ENCODE measurements at places on chromosomes 13 and 19.
A peak's percentile ranks its signal among the peaks of the same experiment; 100 is the strongest.

- DNase-seq: peak; percentile 7
Measured at GRCh38 chr19:52188822-52189734, 774 bp upstream of the PPP2R1A start.

GRCh38 chr19:3670796-3671679, 29.2 kb downstream of the PIP5K1C start:
- no peak for DNase-seq

GRCh38 chr19:15212711-15213110, 11.9 kb upstream of the NOTCH3 start:
- DNase-seq: no peak

DNA sequence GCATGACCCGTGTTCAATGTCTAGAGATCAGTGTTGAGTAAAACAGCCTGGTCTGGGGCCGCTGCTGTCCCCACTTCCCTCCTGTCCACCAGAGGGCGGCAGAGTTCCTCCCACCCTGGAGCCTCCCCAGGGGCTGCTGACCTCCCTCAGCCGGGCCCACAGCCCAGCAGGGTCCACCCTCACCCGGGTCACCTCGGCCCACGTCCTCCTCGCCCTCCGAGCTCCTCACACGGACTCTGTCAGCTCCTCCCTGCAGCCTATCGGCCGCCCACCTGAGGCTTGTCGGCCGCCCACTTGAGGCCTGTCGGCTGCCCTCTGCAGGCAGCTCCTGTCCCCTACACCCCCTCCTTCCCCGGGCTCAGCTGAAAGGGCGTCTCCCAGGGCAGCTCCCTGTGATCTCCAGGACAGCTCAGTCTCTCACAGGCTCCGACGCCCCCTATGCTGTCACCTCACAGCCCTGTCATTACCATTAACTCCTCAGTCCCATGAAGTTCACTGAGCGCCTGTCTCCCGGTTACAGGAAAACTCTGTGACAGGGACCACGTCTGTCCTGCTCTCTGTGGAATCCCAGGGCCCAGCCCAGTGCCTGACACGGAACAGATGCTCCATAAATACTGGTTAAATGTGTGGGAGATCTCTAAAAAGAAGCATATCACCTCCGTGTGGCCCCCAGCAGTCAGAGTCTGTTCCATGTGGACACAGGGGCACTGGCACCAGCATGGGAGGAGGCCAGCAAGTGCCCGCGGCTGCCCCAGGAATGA, 1.5 kb upstream of the CEACAM5 start:
- DNase-seq: peak; percentile 52

DNA sequence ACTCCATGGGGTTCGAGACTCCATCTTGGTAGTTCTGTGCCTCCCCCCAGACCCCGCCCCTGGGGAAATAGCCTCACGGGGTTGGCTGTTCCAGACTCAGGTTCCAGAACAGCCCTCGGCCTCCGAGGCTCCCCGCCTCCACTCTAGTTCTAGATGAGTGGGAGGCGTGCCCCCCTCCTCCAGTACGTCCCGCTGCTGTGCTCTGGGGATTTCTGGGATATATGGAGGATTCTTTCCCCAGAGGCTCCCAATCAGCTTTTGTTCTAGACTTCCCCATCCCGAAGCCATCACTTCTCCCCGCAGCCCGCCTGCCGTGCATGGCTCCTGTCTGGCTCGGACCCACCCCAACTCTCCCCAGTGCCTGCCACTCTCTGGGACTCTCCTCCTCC, 1.9 kb upstream of the CACNG7 start:
- no peak for DNase-seq

DNA sequence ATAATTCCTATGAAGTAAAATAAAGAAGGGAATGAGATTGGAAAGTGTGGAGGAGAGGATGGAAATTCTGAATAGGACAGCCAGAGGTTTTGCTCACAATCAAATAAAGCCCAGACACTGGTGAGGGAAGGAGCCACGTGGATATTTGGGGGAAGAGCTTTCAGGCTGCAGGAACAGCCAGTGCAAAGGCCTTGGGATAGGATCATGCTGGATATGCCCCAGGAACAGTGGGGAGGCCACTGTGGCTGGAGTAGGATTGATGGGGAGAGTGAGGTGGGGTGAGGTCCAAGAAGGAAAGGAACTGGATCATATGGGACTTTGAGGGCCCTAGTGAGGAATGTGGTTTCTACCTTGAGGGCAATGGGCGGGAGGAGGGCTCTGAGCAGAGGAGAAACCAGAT, 4.1 kb upstream of the FXYD5 start:
- DNase-seq: no peak

DNA sequence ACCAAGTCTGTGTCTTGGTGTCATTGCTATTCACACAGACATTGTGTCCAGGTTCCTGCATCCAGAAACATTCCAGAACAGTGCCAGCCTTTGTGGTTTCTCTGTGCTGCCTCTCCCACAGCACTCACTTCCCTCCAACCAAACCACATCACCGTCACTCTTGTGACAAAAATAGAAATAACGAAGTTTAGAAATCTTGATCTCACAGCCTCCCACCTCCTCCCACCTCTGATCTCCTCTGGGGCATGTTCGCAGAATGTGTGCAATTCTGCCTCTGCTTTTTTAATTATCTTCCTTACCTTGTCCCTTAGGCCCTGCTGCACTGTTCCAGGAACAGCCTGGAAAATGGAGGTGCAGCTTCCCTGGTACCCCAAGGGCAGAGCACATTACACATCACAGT, 8.7 kb upstream of the SERPINE3 start:
- no peak for DNase-seq

- DNase-seq: no peak
Measured at GRCh38 chr13:111327730-111328573, 7.5 kb downstream of the TEX29 start.

DNA sequence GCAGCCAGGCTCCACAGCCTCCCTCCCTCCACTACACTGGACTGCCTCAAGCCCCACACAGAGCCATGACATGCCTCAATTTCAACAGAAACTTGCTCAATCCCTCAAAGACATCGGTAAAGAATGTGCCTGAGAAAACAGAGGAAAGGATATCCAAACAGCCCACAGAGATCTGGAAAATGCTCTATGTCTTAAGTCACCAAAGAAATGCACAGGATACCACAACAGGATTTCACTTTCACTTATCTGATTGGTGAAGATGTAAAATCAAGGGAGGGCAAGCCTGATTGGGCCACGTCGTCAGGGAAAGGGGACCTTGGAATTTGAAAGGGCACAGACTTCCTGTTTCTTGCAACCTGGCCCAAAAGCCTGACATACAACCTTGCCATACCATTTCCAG, 14.2 kb downstream of the CACNA1A start:
- no peak for DNase-seq

GRCh38 chr13:111183087-111183645, 68.1 kb downstream of the ARHGEF7 start:
- no peak for DNase-seq

- no peak for DNase-seq
Measured at GRCh38 chr19:18644196-18645034, 7.6 kb downstream of the KLHL26 start.

DNA sequence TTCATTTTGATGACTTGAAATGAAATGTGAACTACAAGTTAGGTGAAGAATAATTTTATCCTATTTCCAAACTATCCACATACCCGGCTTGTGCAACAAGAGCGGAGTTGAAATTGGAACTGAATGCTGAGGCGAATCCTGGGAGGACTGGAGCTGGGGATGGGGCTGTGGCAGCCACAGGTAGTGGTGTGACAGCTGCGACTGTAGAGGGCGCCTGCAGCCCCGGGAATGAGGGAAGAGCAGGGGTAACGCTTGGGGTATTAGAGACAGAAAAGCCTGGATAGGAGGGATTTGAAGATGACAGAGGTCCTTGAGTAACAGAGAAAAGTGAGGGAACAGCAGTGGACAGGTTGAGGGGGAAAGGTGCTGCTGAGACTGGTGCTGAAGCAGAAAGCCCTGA, 22.0 kb upstream of the STOML3 start:
- DNase-seq: no peak

- DNase-seq: no peak
Measured at GRCh38 chr19:45306518-45307027, 16.1 kb downstream of the CKM start.

DNA sequence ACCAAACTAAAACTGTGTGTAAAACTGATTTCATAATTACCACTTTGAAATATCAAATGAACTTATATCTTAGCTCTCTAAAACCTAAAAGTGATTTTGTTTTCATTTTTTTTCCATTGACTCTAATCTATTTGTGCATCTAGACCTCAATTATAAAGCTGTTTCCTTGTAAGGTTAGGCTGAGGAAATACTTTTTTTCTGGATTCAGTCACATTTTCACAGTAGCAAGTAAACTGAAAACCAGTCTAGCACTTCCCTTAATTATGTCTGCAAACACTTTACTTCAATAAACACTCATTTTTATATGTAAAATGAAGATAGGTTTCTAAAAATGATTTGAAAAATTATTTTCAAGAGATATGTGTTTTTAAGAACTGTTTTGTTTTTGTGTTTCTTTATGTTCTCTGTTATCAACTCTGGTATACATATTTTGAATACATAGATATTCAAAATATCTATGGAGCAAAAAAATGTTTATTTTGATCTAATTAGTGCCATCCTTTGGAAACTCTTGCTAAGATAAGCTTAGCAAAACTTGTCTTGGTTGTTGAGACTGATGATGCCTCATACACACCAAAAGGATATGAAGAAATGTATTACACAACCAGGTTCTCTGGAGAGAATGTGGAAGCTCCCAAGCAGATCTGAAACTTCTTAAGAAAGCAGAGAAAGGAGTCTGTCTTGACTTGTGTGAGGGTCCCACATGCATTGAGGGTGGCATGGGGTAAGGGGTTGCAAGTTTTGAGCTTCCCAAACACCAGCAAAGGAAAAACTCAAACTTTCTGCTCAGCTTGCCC, 1887.4 kb downstream of the PCDH9 start:
- DNase-seq: no peak

- peak; percentile 52 for DNase-seq
Measured at GRCh38 chr19:58544591-58545285, 874 bp downstream of the TRIM28 start.

Measured in activated CD4-positive, alpha-beta T cell treated with anti-CD3 and anti-CD28 coated beads, Interleukin-2, amount 50 U/mL, for 24 hours (primary cell).